ENCODE measurements at places on chromosomes 6 and 20.

- DNase-seq: no peak
Measured at GRCh38 chr6:142266060-142266459, 35.7 kb upstream of the ADGRG6 start.

DNA sequence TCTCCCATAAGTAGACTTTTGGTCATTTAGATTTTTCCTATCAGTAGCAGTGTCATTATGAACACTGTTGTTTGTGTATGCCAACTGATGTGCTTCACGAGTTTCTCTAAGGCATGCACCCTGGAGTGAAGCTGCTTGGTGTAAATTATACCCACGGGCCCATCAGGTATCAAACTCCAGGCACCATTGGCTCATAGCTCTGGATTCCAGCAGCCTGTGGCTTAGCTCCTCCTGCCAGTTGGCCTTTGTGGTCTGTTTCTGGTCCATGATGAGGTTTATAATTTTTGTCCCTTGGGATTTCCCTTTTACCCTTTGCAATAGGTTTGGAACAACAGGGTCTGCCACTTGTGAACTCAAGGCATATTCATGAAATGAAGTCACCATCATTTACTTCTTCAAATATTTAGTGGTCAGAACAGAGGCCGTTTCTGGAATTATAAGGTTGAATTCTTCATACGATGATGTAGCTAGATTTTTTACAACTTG is 350.5 kb downstream of the PRL start:
- DNase-seq: no peak

DNA sequence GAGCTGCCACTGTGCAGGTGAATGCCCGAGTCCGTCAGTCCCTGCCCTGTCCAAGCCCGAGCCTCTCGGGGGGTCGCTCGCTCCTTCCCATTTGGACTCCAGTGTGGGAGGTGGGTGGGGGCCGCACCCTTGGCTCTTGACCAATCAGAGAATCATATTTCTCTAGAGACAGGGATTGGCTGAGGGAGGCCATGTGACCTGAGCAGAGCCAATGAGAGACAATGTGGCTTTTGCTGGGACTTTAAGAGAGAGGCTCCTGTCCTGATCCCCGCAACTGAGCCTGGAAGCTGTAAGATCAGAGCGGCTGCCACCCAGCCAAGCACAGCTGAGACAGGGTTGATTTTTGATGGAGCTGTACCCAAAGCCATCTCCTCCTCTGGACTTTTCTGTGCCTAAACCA is 199.3 kb downstream of the TFAP2C start:
- no peak for DNase-seq

- DNase-seq: no peak
Measured at GRCh38 chr6:35080821-35081425, 60.2 kb downstream of the TCP11 start.

GRCh38 chr6:2403546-2403945 is 158.1 kb upstream of the GMDS start:
- DNase-seq: no peak

- DNase-seq: no peak
Measured at GRCh38 chr20:8670893-8671215, 398.0 kb upstream of the PLCB4 start.

Data from iPS DF 6.9 (cell line).